ENCODE measurements at places on chromosomes 2 and 18.

DNA sequence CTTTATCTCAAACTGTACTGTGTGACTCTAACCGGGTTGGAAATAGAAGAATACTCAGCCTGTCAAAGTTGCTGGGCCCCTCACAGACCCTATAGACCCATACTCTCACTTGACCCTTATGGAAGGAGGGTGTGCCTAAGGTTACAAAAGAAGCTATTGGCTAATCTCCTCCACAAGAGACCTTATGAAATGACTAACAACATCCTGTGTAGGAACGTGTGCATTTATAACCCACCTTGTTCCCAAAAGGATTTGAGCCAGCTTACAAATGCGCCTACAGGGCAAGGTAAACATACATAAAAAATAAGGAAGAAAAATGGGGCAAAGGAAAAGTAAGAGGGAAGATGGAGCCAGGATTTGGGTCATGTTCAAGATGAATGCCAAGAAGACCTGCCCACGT lies 225.4 kb upstream of the SMAD2 start:
- no peak for DNase-seq

DNA sequence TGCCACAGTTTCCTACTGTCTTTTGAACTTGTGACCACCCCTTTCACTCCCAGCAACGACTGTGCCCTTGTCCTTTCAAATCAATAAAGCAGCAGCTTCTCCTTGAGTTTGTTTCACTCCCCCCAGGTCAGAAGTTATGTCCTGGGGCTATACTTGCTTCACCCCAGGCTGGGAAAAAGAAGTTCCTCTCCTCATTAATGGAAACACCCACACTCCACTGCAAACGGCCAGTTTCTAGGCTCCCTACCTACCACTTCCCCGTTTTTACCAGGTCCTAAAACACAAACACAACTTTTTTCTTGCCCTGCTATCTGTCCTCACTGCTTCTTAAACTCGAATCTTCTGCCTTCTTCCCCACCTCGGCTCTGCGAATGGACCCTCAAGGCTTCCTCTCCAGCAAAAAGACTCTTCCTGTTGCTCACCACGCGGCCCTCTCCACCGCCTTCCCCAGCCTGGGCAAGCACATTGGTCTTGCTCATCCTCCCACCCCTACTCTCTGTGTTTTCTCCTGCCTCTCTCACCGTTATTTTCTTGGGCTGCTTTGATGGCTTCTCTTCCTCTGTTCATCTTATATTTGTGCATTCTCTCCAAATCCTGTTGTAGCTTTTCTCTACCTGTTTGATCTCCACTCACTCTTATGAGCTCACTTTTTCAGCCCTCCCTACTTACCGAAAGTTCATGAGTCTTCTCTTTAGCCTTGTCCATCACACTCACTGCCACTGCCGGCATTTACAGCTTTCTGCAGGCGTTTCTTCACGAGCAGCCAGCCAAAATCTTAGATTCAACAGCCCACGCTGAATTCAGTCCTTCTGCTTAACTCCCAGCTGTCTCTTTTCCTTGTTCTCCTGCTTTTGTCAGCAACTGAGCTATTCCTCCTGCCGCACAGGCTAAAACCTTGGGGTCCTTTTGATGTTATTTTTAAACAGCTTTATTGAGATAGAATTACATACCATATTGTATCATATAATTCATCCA lies 7.0 kb upstream of the SP5 start:
- no peak for DNase-seq

- DNase-seq: no peak
These were observed 236.5 kb downstream of the TPGS2 start for GRCh38 chr18:36592282-36592681.

DNA sequence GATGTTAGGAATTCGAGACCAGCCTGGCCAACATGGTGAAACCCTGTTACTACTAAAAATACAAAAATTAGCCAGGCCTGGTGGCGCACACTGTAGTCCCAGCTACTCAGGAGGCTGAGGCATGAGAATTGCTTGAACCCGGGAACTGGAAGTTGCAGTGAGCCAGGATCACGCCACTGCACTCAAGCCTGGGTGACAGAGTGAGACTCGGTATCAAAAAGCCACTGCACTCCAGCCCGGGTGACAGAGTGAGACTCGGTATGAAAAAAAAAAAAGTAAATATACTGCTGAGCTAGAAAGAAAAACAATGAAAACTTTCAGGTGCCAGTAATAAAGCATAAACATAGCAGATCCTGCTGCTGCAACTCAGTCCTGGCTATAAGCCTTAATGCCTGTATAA lies 73.5 kb downstream of the STRN start:
- DNase-seq: no peak

- DNase-seq: no peak
These were observed 169.7 kb downstream of the TWIST2 start for GRCh38 chr2:239017491-239018098.

DNA sequence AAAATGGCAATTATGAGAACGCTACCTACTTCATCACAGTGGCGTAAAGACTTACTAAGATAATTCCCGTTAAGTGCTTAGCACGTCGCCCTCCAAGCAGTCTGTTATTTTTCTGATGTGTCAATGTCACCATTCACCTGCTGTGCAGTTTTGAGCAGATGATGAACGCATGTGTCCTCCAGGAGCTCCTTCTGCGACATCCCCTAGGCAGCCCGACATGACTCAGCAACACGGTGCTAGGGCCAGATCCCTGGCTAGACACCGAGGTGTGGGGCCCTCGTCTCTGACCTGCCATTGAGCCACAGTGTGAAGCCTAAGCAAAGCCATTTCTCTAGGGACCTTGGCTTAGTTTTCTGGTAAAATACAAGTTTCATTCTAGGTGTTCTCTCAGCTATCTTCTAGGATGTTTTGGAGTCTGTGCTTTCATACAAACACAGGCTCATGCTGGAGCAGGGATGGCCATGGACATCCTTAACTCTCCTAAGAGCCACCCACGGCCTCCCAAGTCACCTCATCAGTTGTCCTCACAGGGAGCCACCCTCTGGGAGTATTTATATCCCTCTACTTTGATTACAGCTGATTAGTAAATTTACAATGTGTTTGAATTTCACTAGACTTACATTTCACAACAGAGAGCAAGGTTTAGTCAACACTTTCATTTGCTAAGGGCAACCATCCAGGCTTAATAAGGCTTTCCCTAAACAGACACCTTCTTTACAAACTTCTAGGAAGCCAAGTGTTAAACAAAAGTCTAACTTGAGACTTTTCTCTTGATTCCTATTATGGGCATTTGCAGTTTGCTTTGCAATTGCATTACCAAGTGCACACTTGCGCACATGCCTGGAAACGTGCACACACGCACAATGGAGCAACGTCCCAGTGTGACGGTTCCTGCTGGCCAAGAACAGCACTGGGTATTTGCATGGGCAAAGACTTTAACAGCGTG lies 376.8 kb upstream of the ID2 start:
- DNase-seq: no peak

- no peak for DNase-seq
These were observed 13.7 kb upstream of the GMCL1 start for GRCh38 chr2:69815717-69816116.

- peak; percentile 99 for DNase-seq
These were observed 58.2 kb downstream of the PMAIP1 start for GRCh38 chr18:59957957-59958356.

- DNase-seq: no peak
These were observed 52.3 kb downstream of the SOS1 start for GRCh38 chr2:39068299-39069135.

GRCh38 chr2:211744379-211744778 lies 794.2 kb downstream of the ERBB4 start:
- DNase-seq: no peak

- no peak for DNase-seq
These were observed 26.6 kb upstream of the PLB1 start for GRCh38 chr2:28469304-28469703.

DNA sequence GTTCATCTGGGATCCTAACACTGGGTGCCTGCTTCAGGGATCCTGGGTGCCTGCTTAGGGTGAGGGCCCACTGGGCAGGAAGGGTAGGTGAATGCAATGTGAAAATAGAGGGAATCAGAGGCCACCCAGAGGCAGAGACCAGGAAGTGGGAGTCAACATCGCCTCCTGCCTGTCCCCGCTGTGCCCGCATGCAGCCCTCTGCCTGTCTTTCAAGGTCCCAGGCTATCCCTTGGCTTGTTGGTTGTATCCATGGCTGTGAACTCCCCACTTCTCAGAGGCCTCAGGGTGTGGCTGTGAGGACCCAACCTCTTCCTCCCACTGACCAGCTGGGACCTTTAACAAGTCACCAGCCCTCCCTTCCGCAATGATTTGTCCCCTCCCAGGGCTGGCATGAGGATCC lies 26.5 kb downstream of the PSD4 start:
- no peak for DNase-seq

GRCh38 chr2:44801289-44801840 lies 140.1 kb upstream of the SIX3 start:
- DNase-seq: no peak

GRCh38 chr2:8382485-8382884 lies 299.4 kb upstream of the ID2 start:
- DNase-seq: no peak

Data from NCI-H1105 treated with DMSO at 0.1 percent for 48 hours (cell line).